ENCODE measurements at places on chromosomes 7 and 10. TPM values are rescaled to one million over a fixed set of nuclear protein-coding genes. Genes with fewer than 3 reads are reported as not detected.

The NPFFR1 gene
- total RNA-seq, result not detected

The GIMAP4 gene
- total RNA-seq, result not detected

The HOXA3 gene
- total RNA-seq, result 11.7 TPM

The BEND7 gene
- total RNA-seq, result 0.64 TPM

GRCh38 chr10:33803248-33803647 is 468.8 kb upstream of the NRP1 start:
- peak; percentile 4 for DNase-seq

- DNase-seq, result no peak
Observed at GRCh38 chr7:115038158-115038557, 116.3 kb downstream of the MDFIC start.

DNA sequence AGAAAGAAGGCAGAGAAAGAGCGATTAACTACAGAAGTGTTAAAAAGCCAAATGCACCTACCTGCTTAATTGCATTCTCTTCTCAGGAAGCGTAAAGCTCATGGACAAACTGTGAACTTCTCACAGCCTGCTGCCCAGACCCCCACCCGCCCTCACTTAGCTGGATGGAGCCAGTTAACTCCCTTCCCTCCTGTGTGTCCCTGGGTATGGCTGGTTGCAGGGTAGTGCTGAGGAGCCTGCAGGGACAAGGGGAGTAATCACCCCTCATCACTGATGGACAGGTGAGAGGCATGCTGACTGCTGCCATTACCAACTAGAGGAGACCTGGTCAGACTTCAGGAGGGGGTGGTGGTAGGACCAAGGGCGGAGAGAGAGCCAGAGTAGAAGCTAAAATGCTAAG is 37.5 kb downstream of the ENO4 start:
- no peak for DNase-seq

GRCh38 chr10:86100581-86101061 is 266.0 kb downstream of the GRID1 start:
- no peak for DNase-seq
